ENCODE measurements at places on chromosomes 11 and 22.

GRCh38 chr22:17706947-17707346, 67.3 kb downstream of the BID start:
- no peak for DNase-seq

DNA sequence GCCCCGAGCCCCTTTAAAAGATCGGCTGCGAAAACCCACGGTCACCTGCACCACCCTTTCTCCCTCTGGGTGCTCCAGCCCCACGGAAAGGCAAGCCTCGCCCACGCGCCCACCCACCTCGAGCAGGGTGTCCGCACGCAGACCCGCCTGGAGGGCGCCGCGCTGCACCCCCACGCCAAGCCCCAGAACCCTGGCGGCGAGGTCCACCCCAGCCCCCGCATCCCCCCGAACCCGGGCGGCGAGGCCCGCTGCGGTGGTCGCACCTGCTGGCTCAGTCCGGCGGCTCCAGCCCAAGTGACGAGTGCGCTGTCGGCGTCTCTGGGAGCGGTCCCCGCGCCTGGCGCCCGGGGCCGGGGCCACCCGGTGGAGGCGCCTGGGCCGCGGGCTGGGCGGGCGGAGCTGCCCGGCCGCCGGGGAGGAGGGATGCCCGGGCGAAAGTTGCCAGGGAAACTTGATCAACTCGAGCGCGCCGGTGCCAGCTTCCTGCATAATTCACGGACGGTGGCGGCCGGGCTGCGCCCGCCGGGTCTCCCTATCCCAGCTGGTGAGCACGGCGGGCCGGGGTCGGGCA, 1.1 kb downstream of the SHANK2 start:
- no peak for DNase-seq

DNA sequence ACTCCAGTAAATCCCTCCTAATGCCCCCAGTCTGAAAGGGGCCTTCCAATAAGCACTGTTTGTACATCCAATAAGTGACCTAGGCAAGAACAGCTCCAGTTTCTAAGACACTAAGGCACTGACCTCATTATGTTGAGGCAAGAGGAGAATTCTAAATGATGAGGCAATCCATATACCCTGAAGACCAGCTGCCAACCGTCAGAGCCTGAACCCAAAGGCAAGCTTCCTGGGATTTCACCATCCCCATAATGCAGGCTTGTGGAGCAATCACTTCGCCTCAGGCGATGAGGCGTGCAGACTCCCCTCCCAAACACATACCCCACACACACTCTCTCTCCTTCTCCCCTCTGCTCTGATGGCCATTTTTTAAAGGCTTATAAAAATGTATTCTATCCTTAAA, 49.5 kb downstream of the LGR4 start:
- DNase-seq: no peak

DNA sequence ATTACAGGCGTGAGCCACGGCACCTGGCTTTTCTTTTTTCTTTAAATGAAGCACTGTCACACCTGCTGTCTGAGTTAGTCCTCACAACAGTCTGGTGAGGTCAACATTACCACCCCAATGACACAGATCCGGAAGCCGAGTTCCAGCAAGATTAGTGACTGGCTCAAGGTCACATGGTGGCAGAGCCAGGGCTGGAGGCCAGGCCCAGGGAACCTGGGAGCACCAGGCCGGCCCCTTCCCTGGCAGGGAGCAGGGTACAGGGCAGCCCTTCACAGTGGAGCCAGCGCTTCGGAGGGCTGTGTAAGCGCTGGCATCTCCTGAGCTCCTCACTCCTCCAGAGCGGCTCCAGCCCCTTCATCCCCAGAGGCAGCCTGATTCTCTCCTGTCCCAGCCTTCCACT, 118.7 kb downstream of the ST3GAL4 start:
- DNase-seq: no peak

DNA sequence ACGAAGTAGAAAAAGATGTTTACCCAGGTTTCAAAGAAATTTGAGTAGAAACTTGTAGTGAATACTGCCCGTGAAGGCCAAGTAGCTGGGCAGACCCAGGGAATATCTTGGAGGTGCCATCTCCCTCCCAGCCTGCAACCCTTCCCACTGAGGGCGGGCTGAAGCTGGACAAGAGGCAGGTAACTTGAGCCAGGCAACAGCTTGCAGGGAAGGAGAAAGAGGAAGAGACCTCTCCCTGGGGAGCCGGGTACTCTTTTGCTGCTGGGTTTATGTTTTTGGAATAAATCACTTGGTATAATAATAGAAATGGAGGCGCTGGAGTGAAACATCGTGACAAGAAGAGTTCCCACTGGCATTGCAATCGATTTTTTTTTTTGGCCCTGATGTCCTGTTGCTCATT, 49.4 kb upstream of the JAM3 start:
- no peak for DNase-seq

DNA sequence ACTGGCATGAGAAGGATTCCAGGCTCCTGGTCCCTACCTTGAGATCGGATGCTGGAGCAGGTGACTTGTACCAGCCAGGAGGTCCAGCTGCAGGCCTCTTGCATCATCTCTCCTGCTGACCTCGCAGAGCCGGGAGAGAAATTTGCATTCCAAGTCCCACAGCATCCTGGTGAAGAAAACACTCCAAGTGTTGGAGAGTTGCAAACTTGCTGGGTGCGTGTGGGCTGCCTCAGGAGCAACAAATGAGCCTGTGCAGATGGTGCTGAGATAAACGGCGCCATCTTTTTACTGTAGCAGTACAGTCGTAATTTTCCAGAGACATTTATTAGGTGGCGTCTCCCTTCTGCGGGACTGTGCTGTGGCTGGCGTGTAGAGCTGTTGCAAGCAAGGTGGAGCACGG, 32.1 kb upstream of the ZBTB16 start:
- DNase-seq: no peak

DNA sequence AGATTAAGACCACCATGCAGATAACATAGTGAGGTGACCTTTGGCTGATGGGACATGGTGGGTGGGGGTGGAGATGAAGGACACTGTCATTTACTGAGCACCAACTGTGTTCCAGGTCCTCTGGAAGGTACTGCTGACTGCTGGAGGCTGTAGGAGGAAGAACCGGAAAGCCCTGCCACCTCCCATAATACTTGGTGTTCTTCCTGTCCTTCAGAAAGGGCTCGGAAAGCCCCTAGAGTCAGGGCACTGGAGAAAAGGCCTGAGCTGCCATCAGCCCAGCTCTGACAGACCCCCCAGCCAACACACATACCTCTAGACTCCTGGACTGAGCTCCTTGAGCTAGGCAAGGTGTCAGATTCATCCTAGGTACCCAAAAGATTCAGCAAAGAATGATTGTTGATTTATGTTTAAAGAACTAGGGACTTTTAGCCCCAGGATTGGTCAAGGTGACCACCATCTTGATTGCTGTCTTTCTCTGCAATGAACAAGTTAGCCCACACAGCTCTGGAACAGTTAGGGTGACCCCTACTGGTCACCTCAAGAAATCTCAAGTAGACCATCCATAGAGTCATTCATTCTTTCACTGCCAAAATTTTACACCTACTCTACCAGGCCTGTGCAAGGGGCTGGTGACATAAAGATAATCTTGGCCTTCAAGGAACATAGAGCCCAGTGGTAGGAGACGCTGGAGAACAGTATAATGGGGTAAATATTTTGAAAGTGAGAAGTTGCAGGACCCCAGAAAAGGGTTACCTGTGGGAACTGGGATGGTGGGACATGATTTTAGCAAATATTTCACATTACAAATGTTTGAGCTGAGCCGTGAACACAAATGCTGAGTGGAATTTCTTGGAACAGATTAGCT, 39.4 kb downstream of the IRAG1 start:
- peak; percentile 23 for DNase-seq

DNA sequence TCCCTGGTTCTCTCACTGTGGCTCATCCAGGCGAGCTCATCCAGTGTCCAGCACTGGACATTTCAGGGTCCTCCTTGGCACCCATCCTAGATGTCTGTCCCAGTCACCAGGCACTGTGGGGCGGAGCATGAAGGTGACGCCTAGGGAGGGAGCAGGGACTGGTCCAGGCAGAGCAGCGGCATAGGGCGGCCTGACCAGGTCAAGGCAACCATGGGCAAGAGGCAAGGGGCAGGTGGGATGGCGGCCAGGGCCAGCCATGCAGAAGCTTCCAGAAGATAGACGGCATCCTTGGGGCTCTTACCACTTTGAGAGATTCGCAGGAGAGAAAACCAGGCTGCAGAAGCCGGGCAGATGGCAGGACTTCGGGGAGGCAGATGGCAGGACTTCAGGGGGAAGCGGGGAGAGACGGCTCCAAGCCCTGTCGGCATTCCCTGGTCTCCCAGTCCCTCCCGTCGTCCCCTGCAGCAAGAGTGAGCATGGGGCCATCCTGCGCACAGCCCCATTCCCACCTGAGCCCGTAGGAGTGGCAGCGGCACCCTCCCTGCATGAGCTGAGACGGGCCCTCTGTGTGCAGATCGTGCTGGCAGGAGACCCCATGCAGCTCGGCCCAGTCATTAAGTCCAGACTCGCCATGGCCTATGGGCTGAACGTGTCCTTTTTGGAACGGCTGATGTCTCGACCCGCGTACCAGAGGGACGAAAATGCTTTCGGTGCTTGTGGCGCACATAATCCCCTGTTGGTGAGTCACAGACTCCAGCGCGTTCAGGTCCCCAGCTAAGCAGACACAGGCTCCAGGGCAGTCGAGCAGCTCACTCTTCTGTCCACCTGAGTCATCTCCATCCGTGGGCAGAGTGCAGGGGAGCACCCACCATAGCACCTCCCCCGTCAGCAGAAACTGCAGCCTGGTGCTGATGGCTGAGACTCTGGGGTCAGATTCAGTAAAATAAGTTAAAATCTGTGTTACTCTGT, 20.1 kb upstream of the PANX2 start:
- DNase-seq: no peak

- no peak for DNase-seq
Measured at GRCh38 chr11:70541176-70541575, 142.8 kb downstream of the CTTN start.

DNA sequence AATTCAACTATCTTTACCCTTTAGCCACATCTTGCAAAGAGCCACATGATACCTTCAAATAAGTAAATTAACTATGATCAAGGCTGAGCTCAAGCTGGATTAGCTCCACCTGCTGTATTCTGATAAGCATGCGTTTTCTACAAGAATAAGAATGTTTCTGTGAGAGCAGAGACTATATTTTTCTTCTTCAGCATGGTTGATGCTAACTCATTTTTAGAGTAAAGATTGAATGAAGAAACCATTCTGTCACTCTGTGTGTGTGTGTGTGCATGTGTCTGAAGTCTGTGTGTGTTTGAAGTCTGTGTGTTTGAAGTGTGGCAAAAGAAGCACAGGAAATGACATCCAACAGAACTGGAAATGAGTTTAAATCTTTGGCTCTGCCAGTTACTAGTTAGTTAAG, 12.0 kb upstream of the LAYN start:
- DNase-seq: no peak

GRCh38 chr11:101775033-101775432, 139.8 kb upstream of the CEP126 start:
- DNase-seq: no peak
